ENCODE measurements at places on chromosomes 7 and 10.

DNA sequence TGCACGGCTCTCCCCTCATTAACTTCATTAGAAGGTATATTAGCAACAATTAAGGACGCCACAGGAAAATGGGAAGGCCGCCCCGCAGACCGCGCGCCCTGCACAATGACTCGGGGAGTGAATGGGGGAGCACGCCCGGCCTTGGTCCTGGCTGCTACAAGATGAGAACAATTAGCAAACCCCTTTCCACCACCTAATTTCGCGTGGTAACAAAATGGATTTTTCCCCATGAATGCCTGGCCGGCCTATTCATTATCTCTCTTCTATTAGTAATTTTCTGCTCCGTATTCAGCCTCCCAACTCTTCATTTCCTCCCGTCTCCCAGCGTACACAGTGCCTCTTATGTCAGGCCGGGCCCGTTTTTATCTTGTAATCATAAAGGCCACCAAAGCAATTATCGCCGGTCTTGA, 346.9 kb downstream of the DNAJB6 start:
- DNase-seq, result no peak

DNA sequence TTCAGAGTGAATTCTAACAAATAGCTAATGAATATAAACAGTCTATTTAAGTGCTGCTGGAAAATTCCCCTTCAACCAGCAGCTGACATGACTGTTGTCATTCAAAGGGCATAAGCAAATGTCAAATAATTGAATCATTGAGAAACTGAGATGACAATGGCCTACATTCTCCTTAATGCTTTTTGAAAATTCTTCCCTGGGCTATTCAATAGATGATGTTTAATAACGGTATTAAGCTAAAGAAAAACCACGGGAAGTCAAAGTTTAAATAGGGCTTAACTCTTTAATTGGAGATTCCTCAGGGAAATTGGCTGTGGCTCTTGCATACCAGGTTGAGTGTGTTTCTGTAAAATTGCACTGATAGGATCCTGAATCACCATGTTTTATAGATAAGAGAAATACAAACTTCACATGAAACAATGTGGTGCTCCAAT, 77.0 kb downstream of the ARL4A start:
- no peak for DNase-seq

DNA sequence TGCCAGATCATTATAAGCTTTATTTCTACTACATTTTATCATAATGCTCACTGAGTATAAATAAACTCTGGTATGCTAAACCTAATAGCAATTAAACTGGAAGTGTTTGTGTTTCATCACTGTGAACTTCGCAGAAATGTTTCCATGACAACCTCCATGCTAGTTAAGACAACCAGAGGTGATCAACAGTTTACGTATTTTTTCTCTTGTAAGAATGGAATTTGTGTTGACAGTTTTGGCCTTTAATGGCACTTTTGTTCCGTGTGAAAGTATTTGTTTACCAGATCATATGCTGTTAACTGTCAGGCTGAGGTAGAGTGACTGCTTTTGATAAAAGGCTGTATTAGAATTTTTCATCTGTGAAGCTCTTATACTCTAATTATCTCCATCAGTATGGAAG, 212.1 kb upstream of the PPP1R3A start:
- DNase-seq, result no peak

DNA sequence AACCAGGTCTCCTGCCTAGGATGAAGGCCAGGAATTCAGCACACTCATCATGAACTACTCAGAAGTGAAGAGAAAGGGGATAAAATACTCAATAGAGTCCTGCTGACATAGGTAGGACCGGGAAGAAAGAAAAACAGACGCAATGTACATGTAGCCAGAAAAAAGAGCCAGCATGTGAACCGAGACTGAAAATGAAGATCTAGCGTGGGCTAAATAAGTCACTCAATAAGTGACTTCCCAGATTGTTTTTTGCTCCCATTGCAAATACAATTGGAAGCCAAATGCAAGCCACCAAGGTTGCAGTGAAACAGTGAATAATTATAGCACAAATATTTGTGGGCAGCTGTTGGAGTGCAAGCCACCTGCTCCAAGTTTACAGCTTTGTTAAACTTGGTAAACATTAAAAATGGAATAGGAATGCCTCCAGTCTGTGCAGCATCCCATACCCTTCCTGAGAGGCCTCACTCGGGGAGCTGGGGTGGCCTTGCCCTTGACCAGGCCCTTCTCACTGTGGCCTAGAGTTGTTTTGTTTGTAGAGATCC, 34.7 kb upstream of the HPS1 start:
- no peak for DNase-seq

GRCh38 chr10:129365767-129366402, 101.2 kb upstream of the MGMT start:
- DNase-seq, result no peak

- peak; percentile 62 for DNase-seq
Observed at GRCh38 chr7:91519241-91520158, 255.3 kb downstream of the FZD1 start.

- no peak for DNase-seq
Observed at GRCh38 chr7:75840029-75840428, 26.4 kb upstream of the CCL24 start.

DNA sequence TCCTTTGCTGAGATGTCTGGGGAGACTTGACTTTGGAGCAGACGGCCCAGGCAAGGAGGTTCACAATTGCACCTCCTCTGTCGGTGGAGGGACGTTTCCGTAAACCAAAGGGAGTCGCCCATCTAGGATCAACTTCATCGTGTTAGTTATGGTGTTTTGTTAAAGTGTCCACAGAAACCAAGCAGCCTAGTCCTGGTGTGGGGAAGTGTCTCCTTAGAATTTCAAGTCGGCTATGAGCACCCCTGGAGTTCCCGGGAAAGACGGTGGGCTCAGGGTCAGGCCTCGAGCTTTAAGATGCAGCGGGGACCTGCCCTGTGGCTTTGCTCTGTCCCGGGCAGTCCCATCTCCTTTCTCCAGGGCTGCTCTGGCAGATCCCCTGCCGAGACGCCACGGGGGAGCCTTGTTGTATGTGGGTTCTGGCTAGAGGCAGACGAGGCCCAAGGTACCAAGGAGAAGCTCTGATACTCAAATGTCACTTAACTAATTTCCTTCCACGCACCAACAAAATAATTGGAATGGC, 319.2 kb downstream of the ADARB2 start:
- DNase-seq, result no peak

- DNase-seq, result no peak
Observed at GRCh38 chr10:93434991-93435491, 47.1 kb downstream of the MYOF start.

DNA sequence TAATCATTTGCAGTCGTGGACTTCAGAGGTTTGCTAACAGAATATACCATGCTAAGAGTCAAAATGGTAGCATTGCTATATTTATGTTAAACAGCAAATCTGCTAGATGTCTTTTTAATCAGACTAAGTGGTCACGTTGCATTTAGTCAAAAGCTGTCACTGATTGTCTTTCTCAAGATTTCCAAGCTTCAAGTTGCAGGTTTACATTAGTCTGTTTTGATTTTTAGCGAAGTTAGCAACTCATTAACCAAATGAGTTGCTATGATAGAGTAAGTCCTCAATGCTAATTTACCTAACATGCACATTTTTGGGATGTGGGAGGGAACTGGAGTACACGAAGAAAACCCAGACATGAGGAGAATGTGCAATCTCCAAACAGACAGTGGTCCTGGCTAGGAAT, 653.2 kb downstream of the TNS3 start:
- DNase-seq, result no peak

- DNase-seq, result no peak
Observed at GRCh38 chr7:31986878-31987518, 83.2 kb downstream of the PDE1C start.

GRCh38 chr10:43299579-43299978, 32.7 kb upstream of the RASGEF1A start:
- DNase-seq, result no peak

- peak; percentile 75 for DNase-seq
Observed at GRCh38 chr7:112201411-112201810, 4.8 kb downstream of the DOCK4 start.

GRCh38 chr7:22876986-22877729, 54.5 kb upstream of the TOMM7 start:
- no peak for DNase-seq

- no peak for DNase-seq
Observed at GRCh38 chr7:157278167-157278790, 58.5 kb upstream of the DNAJB6 start.

DNA sequence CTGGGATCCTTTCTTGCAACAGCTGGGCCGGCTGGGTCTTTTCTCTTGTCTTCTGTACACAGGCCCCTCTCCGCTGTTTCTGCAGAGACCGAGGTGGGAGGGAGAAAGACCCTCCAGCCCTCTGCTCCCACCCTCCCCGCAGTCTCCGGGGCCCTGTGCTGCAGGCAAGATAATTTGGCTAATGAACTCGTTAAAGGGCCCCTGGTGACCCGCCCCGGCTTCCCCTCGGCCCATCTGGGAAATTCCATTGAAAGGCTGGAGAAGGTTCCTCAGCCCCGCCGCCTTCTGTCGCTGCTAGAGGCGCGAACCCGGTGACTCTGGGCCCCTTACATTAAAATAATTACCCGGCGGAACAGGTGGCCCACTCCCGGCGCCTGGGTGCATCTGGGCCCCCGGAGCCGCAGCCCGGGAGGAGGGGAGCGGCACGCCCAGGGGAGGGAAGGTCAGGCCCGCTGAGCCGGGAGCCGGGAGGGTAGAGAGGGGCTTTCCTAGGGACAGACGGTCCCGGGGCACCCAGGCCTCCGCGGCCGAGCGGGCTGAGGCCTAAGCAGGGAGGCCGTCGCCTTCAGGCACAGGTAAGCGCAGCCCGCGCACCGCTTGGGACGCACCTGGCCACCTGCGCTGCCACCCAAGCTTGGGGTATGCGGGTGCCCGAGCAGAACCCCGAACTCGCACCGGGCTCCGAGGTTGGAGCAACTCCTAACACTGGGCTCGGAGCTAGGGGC, 7.3 kb upstream of the MNX1 start:
- no peak for DNase-seq

DNA sequence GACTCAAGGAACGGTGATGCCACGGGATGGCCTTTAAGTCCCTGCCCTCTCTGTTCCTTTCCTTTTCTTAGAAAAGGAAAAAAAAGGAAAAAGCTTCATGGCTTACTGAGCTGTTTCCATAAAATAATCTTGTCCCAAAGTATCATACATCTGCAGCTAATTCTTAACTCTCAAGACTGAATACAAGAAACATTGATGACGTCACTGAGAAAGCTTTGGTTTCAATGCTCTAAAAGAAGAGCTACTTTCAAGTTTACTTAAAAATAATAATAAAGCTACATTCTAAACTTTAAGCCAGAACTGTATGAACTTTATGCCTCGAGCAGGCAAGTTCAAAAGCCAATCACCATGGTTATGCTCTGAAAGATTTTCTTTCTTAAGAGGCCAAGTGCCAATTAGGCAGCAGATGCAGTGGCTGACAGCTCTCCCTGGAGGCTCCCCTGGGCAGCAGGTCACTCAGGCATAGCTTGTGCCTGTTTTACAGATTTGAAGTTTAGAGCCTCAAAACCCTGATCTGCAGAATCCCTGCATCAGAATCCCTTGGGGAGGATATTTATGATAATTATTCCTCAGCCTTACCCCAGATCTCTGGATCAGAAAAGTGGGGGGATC, 165.0 kb downstream of the CHN2 start:
- DNase-seq, result no peak

GRCh38 chr10:45429790-45430189, 55.8 kb downstream of the ALOX5 start:
- no peak for DNase-seq

DNA sequence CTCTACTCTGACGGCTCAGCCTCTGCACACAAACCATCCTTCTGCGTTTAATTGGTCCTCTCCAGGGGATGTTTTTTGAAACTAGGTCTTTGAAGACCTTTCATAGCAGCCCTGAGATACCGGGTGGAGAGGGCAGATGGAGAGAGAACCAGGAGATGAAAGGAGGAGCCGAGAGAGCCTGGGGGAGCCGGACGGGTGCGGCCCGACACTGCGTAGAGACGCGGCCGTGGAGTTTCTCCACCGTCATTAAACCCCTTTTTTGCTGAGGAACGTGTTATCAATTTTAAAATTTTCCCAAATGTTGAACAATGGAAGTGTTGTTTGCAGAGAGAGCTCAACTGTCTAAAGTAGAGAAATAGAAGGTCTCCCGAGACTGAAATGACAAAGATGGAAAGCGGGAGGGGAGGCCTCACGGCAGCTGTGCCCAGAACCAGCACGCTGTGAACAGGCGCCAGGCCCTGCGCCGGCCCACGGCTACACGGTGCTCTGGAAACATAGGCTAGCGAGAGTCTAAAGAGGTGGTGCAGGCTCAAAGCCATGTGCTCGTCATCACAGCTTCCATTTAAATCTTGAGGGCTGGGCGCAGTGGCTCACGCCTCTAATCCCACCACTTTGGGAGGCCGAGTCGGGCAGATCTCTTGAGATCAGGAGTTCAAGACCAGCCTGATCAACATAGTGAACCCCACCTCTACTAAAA, 307.0 kb downstream of the PTPRN2 start:
- no peak for DNase-seq

DNA sequence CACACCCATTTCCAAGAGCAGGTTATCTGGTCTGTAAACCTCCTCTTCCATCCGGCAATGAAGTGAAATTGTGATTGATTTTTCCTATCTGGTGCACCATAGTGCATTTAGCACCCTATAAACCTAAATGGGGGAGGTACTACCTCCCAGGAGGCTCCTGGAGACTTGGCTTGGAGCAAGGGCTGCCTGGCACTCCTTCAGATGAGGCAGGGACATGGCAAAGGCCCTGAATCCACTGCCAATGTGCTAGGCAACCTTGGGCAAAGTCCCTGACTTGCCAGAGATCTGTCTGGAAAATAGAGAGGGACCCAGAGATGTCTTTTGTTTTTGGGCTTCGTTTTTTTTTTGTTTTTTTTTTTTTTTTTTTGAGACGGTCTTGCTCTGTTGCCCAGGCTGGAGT, 6.7 kb upstream of the GRID1 start:
- no peak for DNase-seq

DNA sequence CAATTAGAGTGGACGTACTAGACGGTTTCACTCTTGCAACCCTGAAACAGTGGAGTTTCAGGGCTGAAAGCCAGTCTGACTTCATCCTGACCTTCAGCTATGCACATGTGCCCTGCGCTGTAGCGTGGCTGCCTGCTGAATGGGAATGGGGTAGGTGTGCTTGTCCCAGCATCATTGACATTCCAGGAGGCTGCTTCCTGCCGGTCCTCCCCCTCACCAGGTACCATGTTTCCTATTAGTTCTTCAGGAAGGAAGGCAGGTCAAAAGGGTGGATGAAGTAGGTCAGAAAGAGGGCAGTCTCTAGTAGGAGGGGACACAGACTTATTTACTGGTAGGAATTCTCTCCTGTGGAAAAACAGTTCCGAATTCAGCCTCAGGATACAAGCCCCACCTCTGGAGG, 551.8 kb upstream of the GALNT17 start:
- no peak for DNase-seq

GRCh38 chr7:101867265-101867664, 49.8 kb downstream of the CUX1 start:
- DNase-seq, result no peak

DNA sequence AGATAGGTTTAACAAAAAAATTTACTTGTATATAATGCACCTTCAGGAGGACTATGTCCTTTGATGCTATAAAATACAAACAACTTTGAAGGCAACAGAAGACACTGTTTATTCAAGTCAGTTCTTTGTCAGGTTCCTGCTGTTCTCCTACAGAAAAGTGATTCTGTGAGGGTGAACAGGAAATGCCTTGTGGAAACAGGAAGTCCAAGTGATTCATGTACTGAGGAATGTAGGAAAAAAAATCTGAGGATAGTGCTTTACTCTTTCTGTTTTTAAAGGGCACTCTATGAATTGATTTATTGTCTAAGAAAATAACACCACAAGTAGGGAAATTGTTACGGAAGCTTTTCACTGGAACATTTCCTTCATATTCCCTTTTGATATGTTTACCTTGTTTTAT, 171.9 kb downstream of the HDAC9 start:
- peak; percentile 61 for DNase-seq

- DNase-seq, result no peak
Observed at GRCh38 chr7:140475747-140476333, 3.5 kb downstream of the MKRN1 start.
